ENCODE measurements at places on chromosomes 1 and 21. TPM values are rescaled to one million over a fixed set of nuclear protein-coding genes. Genes with fewer than 3 reads are reported as not detected.

GRCh38 chr1:15525050-15526020 lies 1.3 kb upstream of the DNAJC16 start:
- DNase-seq = peak; percentile 100

DNA sequence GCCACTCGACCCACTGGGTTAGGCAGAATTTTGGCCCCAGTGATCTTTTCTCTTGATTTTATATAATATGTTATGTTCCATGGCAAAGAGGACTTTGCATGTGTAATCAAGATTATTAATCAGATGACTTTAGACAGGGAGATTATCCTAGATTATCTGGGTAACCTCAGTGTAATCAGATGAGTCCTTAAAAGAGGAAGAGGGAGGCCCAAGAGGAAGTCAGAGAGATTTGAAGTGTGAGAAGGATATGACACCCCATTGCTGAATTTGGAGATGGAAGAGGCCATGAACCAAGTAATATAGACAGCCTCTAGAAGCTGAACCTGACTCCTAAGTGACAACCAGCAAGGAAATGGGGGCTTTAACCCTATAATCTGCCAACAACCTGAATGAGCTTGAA lies 117.1 kb upstream of the CSF3R start:
- DNase-seq = no peak

DNA sequence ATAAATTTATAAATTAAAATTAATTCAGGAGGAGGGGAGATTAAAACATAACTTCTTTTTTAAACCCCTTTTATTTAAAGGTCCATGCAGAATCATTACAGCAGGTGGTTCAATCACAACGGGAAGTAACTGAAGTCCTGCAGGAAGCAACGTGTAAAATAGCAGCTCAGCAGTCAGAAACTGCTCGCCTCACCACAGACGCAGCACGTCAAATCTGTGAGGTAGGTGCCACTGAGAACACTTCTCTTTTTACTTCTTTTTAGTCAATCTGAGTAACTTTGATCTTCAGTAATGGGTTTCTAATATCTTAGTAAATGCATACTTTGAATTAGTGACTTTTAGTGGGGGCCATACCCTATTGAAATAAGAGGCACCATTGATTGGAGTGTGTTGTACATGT lies 87.0 kb downstream of the CEP350 start:
- DNase-seq = no peak

GRCh38 chr1:182718311-182718710 lies 33.9 kb upstream of the RGS8 start:
- DNase-seq = no peak

DNA sequence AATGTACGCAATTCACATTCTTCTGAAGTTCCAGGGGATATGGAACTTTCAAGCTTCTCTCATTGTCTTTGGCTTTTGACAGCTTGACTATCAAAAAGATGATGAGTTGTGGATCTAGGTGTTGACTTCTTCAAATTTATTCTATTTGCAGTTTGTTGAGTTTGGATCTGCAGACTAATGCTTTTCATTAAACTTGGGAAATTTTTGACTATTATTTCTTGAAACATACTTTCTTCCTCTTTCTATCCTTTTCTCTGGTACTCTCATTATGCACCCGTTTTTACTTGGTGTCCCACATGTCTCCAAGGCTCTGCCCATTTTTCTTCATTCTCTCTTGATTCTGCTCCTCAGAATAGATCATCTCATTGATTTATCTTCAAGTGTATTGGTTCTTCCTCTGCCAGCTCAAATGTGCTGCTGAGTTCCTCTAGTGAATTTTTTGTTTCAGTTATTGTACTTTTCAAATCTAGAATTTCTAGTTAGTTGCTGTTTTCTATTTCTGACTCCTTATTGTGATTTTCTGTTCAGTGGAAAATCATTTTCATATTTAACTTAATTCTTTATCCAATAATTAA lies 49.4 kb downstream of the CYP2J2 start:
- no peak for DNase-seq

- no peak for DNase-seq
These were observed 1.9 kb upstream of the S100A3 start for GRCh38 chr1:153550827-153551500.

GRCh38 chr21:39660191-39660980 lies 47.6 kb downstream of the B3GALT5 start:
- no peak for DNase-seq

DNA sequence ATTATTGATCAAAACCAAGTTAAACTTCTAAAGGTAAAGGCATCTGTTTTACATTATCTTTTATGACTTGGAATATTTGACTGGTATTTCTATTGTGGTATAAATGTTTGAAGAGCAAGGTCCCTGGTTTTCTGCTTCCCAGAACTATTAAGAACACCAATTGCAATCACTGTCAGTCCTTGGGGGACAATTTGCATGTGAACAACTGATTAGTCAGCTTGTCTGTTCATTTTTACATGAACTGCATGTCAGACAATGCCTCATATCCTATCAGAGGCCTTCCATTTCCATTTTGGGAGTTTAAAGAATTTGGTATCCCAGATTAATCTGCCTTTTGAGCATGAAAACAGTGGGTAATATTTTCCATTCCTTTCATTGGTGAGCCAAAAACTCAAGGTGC lies 654.9 kb upstream of the USP24 start:
- no peak for DNase-seq

DNA sequence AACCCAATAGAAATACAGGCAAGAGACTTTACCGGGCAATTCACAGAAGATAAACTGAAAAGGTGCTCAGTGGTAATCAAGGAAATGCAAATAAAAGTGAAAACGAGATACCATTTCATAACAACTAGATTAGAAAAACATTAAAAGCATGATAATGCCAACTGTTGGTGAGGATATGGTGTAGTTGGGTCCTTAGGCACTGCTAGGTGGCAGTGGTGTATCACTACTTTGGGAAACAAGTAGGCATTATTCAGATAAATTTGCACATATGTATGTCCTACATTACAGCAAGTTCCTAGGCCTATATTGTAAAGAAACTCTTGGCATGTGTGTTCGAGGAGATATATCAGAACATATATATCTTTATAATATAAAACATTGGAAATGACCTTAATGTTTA lies 31.0 kb downstream of the AZIN2 start:
- no peak for DNase-seq

DNA sequence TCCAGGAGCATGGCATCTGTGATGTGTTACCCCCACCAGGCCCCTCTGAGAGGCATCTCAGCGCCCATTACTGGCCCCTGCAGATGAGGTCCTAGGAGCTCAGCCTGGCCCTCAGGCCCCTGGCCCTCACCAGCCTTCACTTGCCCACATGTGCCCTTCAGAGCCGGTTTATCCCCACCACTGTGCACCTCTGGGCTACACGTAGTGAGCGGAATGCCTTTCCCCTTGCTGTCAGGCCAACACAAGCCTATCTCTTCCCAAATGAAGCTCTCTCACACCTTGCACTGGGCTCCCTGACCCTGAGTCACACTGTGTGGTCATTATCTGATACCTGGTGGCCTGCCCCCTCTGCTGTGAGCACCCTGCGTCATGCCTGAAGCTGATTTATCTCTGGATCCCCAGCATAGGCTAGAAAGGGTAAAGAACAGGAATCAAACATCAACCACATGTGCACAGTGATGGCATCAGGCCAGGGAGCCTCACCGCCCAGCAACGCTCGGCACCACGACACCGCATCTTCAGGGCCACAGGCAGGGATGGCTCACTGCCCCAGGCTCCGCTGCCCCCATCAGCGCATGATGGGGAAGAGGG lies 49.1 kb downstream of the GLIS1 start:
- DNase-seq = no peak

DNA sequence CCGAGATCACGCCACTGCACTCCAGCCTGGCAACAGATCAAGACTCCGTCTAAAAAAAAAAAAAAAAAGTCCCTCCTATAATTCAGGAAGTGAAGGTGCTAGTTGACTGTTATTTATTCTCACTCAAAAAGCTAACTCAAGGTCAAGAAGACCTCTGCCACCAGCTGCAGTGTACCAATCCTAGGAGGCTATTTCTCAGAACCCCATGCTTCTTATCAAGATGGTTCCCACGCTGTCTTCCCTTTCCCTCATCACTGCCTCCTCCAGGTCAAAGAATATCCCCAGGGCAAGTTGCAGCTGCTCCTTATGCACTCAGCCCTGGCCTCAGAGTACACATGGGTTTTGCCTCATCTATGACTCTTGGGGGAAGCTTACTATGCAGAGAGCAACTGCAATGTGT lies 53.6 kb downstream of the RERE start:
- DNase-seq = no peak

Gene NCSTN
- 44.6 TPM for total RNA-seq

Gene AKNAD1
- total RNA-seq = not detected

Gene GIPC2
- 10.9 TPM for total RNA-seq

Gene CLCNKA
- total RNA-seq = not detected

Gene LCE1F
- total RNA-seq = not detected

Gene GSTM4
- 12.2 TPM for total RNA-seq

Gene TEX38
- total RNA-seq = not detected

Gene WLS
- 12.5 TPM for total RNA-seq

Data from liver (tissue), 10 donors.